ENCODE measurements at places on chromosomes 6 and 20.
A peak's percentile ranks its signal among the peaks of the same experiment; 100 is the strongest.

DNA sequence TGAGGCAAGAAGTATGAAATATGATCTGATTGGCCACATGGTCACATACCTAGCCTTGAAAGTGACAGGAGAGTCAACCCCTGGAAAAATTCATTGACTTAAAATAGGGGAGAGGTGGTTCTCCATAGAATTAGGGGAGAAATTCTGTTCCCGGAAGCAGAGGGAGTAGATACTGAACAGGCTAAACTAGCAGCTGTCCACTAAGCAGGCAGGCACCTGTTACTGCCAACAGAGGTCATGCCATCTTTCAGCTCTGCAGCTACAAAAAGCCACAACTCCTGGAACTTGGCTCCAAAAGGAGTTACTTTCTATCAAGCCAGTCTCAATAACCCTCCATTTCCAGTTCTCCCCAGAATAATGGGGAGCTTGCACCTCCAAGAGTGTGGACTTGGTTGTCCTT is 352.5 kb downstream of the MAFB start:
- no peak overlapping the region for H3K27ac ChIP-seq
- no peaks in the 10 kb centered on the region for H3K36me3 ChIP-seq
- no peaks in the 10 kb centered on the region for H3K4me1 ChIP-seq
- no peak overlapping the region for H3K4me3 ChIP-seq
- DNase-seq: no peak
- peaks cover 65% of the 10 kb centered on the region for H3K27me3 ChIP-seq

DNA sequence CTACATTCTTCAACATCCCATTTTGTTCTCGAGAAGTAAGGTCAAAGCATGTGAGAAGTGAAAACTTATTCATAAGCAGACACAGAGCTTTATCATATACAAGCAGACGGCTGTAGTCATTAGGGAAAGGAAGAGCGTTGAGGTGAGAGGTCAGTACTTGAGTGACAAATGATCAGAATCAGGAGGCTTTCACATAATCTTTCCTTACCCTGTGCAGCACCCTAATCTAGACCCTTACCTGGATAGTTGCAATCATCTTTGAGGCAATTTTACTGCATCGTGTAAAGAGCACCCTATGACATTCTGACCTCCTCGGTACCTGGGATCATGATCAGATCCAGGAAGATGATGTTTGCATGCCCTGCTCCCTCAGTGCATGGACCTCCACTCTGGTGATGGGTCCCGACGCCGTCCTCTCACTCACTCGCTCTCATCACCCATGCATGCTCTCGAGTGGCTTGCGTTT is 62.7 kb downstream of the RNF182 start:
- no peak overlapping the region for H3K27ac ChIP-seq
- H3K4me1 ChIP-seq: peaks cover 20% of the 10 kb centered on the region
- no peak overlapping the region for H3K4me3 ChIP-seq

DNA sequence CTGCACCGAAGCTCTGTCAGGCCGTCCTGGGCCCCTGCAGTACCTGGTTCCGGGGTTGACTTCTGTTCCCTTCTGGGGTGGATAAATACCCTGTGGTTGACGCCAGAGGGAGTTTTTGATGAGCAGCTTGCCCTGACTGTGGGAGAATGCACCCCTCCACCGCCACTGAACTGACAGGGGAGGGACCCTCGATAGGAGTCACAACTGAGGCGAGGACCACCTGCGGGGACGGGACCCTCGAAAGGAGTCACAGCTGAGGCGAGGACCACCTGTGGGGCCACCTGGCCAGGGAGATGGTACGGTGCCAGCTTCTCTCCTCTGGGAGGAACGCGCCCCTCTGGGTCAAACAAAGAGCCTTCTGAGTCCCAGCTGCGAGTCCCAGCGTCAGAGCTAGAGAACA is 100.1 kb upstream of the FRMD1 start:
- H3K36me3 ChIP-seq: no peaks in the 10 kb centered on the region
- H3K4me1 ChIP-seq: peaks cover 6% of the 10 kb centered on the region
- peak; percentile 73 for DNase-seq

GRCh38 chr20:61727761-61728160 is 337.9 kb downstream of the TAF4 start:
- no peaks in the 10 kb centered on the region for H3K27me3 ChIP-seq
- H3K36me3 ChIP-seq: no peaks in the 10 kb centered on the region
- no peak for DNase-seq
- H3K27ac ChIP-seq: no peak overlapping the region

DNA sequence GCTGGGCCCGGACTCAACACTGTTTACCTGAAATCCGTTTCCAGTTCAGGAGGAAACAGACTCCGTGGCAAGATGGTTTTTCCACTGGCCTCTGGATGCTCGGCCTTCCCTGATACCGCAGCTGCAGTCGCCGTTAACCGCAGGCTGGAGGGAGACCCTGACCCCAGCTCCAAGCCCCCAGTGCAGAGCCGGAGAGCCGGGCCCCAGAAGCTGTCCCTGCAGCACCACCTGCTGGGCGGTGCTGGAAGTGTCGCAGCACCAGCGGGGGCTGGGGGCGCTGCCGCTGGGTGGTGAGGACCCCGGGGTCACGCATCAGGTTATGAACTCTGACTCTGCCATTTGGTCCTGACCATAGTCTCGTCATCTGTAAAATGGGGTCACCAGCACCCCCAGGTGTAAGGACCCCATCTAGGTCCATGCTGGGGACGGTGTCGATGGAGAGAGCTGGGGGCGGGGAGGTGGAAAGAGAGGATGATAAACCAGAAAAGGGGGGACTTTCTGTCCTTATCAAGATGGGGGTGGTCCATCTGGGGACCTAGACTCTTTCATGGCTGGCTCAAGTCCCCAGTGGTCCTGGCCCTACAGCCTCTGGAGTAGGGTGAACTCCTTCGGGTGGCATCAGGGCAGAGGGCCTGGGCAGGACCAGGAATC is 20.8 kb upstream of the CHRNA4 start:
- peaks cover 25% of the 10 kb centered on the region for H3K27me3 ChIP-seq
- H3K4me3 ChIP-seq: no peak overlapping the region
- H3K4me1 ChIP-seq: no peaks in the 10 kb centered on the region
- no peak overlapping the region for H3K27ac ChIP-seq
- DNase-seq: no peak

DNA sequence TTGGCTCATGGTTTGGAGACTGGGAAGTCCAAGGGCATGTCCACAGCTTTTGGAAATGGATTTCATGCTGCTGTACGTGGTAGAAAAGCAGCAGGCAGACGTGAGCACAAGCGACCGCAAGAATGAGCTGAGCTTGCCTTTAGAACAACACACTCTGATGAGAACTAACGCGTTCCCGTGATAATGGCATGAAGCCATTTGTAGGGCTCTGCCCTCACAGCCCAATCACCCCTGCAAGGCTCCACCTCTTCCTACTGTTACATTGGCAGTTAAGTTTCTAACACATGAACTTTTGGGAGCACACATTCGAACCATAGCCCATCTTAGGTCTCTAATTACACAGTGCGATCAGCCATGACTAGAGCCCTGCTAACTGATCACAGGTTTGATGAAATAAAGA is 107.5 kb upstream of the TMEM170B start:
- no peaks in the 10 kb centered on the region for H3K36me3 ChIP-seq
- no peak for DNase-seq
- no peak overlapping the region for H3K4me3 ChIP-seq

- H3K36me3 ChIP-seq: no peaks in the 10 kb centered on the region
- no peak overlapping the region for H3K4me3 ChIP-seq
Measured at GRCh38 chr6:15906420-15907016, 222.4 kb upstream of the MYLIP start.

DNA sequence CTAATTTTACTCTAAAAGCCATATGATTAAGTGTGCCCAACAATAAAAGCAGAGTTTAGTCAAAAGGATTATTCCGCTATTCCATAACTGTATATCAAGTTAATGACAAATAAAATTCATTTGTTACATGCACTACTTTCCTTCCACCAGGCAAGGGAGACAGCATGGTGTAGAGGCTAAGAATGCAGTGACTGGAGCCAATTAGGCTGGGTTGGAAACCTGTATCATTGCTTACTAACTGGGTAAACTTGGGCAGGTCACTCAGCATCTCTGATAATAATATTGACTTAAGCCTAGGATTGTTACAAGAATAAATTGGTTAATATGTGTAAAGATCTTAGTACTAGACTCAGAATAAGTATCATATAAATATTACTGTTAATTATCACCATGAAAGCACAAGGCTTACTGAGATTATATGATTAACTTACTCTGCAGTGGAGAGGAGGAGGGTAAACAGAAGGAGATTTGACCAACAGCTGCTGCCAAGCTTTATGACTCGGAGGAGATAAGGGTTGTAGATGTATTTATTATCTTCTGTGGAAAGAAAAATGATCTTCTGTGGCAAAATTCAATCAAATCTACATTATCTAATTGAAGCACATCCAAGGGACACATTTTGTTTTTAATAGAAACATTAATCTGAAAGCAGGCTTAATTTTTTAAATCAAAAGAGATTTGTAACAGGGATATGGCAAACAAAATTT is 1459.9 kb downstream of the GRIK2 start:
- no peak for DNase-seq
- peaks cover 2% of the 10 kb centered on the region for H3K27me3 ChIP-seq
- peaks cover 2% of the 10 kb centered on the region for H3K4me1 ChIP-seq

DNA sequence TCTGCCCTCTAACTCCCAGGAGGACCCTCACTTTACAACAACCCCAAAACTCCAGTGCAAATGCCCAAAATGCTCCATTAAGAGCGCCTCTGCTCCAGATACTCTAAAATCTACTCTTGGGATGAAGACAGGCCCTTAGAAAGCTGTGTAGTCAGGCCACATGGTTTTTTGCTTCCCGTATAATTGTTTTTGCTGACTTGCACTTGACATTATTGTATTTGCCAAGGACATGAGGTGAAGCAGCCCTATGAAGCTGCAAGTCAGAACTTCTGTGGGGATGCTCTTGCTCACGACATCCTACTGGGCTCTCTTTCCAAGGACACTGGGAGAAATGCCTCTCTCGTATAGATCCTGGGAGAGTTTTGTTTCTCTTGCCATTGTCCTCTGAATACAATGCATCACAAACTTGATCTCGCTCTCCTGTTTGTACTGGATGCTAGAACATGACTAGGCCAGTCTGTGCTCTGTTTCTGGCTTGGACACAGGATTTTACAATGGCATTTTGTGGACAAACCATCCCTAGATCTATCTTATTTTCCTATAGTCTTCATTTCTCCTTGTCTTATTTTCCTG is 177.2 kb upstream of the DTNBP1 start:
- peaks cover 21% of the 10 kb centered on the region for H3K27me3 ChIP-seq
- H3K36me3 ChIP-seq: no peaks in the 10 kb centered on the region
- H3K4me1 ChIP-seq: peaks cover 19% of the 10 kb centered on the region
- H3K4me3 ChIP-seq: no peak overlapping the region

- no peak for DNase-seq
- no peak overlapping the region for H3K27ac ChIP-seq
- no peak overlapping the region for H3K4me3 ChIP-seq
Measured at GRCh38 chr20:45011108-45011526, 44.8 kb downstream of the STK4 start.

GRCh38 chr6:7000825-7001777 is 106.7 kb upstream of the RREB1 start:
- H3K4me3 ChIP-seq: no peak overlapping the region
- no peaks in the 10 kb centered on the region for H3K4me1 ChIP-seq
- no peak overlapping the region for H3K27ac ChIP-seq

DNA sequence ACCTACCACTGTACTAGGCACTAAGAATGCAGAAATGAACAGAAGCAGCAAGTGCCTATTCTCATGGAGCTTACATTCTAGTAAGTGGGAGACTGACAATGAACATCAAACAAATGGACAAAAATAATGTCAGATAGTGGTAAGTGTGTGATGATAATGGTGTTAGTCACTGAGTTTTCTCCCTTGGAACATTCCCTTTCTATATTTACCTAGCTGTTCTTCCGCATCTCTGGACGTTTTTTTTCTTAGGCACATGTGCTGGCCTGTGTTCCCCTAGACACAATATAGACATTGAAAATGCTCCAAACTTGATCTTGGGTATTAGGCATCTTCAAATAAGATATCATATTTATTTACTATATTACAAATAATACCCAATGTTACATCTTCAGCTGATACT is 218.1 kb upstream of the GJE1 start:
- no peak overlapping the region for H3K27ac ChIP-seq
- no peaks in the 10 kb centered on the region for H3K36me3 ChIP-seq
- H3K4me1 ChIP-seq: no peaks in the 10 kb centered on the region
- no peaks in the 10 kb centered on the region for H3K27me3 ChIP-seq

DNA sequence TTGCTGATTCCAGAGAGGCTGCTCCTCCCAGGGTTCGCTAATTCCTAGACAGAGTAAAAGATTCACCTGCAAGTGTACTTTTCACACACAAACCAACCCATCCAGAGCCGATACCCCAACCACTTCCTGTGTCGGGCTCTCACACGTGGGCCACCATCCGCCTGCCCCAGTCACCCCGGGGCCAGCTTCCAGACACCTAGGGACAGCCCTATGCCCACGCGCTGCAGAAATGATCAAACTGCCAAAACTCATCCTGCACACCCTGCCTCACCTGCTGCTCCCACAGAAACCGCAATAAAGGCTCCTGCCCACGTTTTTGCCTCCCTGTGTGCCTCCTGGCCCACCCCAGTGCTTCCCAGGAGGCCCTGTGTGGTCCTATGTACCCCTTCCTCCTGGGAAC is 59.5 kb downstream of the PSMG4 start:
- no peaks in the 10 kb centered on the region for H3K27me3 ChIP-seq
- H3K4me1 ChIP-seq: peaks cover 3% of the 10 kb centered on the region
- no peak for DNase-seq
- H3K27ac ChIP-seq: no peak overlapping the region
- H3K36me3 ChIP-seq: no peaks in the 10 kb centered on the region

- DNase-seq: no peak
- H3K4me3 ChIP-seq: no peak overlapping the region
- H3K27ac ChIP-seq: no peak overlapping the region
- H3K27me3 ChIP-seq: peaks cover 7% of the 10 kb centered on the region
- no peaks in the 10 kb centered on the region for H3K4me1 ChIP-seq
- H3K36me3 ChIP-seq: peaks cover 2% of the 10 kb centered on the region
Measured at GRCh38 chr6:36154286-36154685, 24.0 kb downstream of the MAPK13 start.

- H3K36me3 ChIP-seq: no peaks in the 10 kb centered on the region
- peaks cover 13% of the 10 kb centered on the region for H3K4me1 ChIP-seq
- peak overlapping the region; percentile 69 for H3K4me3 ChIP-seq
- H3K27me3 ChIP-seq: peaks cover 30% of the 10 kb centered on the region
- H3K27ac ChIP-seq: no peak overlapping the region
Measured at GRCh38 chr6:136922685-136923006, 545 bp downstream of the SLC35D3 start.

- no peak overlapping the region for H3K27ac ChIP-seq
- H3K36me3 ChIP-seq: no peaks in the 10 kb centered on the region
- H3K4me3 ChIP-seq: no peak overlapping the region
- peak; percentile 80 for DNase-seq
- peaks cover 47% of the 10 kb centered on the region for H3K27me3 ChIP-seq
Measured at GRCh38 chr20:44028868-44029847, 114.5 kb downstream of the TOX2 start.

GRCh38 chr6:21024616-21025015 is 490.4 kb downstream of the CDKAL1 start:
- no peak overlapping the region for H3K4me3 ChIP-seq
- no peak for DNase-seq
- H3K36me3 ChIP-seq: peaks cover 4% of the 10 kb centered on the region
- H3K27me3 ChIP-seq: no peaks in the 10 kb centered on the region

DNA sequence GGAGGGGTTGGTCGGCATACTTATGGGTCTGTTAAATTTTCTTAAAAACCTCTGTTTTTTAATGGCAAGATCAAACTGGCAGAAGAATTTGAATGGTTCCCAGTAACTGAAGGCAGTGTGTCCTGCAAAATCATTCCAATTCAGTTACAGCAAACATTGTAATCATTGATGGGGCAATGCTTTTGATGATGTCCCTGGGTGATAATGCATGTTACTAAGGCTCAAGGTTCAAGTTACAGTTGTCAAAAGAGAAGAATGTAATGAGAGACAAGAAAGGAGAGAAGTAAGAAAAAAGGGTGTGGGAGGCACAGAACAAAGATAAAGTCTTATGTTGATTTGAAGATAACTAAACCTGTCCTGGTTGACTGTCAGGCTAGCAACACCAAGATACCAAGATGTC is 54.9 kb downstream of the CEP162 start:
- no peak for DNase-seq
- H3K4me3 ChIP-seq: no peak overlapping the region
- H3K27ac ChIP-seq: no peak overlapping the region
- H3K27me3 ChIP-seq: no peaks in the 10 kb centered on the region
